Activated CD4-positive, alpha-beta T cell treated with anti-CD3 and anti-CD28 coated beads, Interleukin-2, amount 50 U/mL, for 48 hours (primary cell): ENCODE measurements at places on chromosomes 16 and 17.

GRCh38 chr16:88013091-88013609 lies 61.9 kb downstream of the BANP start:
- no peak for DNase-seq

- DNase-seq, result no peak
Observed at GRCh38 chr17:79558091-79558900, 52.6 kb downstream of the RBFOX3 start.

GRCh38 chr17:19319771-19320505 lies 42.6 kb downstream of the B9D1 start:
- no peak for DNase-seq

DNA sequence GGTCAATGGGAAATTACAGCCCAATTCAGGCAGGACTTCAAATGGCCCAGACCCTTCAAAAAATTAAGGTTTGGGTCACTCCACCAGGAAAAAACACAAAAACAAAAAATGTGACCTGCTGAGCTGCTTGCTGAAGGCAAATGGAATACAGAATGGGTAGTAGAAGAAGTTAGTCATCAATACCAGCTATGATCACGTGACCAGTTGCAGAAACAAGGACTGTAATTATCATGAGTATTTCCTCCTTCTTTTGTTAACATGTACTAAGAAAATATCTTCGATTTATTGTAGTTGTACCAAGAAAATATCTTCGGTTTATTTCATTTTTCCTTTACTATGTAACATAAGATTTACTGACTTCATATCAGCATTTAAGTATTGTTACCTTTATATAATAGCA lies 1183.6 kb downstream of the CDH8 start:
- no peak for DNase-seq

- DNase-seq, result no peak
Observed at GRCh38 chr17:67751101-67752074, 33.7 kb downstream of the NOL11 start.

DNA sequence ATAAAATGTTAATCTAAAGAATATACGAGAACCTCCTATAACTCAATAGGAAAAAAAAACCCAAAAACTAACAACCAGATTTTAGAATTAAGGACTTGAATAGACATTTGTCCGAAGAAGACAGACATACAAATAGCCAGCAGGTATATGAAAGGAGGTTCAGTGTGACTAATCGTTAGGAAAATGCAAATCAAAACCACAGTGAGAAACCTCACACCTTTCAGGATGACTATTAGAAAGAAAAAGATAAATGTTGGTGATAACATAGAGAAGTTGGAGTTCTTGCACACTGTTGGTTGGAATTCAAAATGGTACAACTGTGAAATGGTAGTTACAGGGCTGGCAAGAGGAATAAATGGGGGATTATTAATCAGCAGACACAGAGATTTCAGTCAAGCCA lies 339.0 kb downstream of the TMEM114 start:
- DNase-seq, result no peak

DNA sequence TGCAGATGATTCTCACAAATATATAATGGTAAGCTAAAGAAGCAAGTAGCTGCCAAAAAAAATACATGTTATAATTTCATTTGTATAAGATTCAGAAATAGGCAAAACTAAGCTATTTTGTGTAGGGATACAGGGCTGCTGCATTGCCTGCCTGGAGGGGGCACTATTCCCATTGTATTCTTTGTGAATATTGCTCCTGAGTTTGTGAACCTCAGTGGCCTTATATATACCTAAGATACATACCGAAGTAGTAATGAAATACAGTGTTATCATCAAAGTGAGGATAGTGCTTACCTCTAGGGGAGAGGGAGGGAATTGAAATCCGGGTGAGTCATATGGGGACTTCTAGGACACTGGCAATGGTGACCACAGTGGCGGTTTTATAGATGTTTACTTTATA lies 53.5 kb downstream of the C17orf58 start:
- no peak for DNase-seq

DNA sequence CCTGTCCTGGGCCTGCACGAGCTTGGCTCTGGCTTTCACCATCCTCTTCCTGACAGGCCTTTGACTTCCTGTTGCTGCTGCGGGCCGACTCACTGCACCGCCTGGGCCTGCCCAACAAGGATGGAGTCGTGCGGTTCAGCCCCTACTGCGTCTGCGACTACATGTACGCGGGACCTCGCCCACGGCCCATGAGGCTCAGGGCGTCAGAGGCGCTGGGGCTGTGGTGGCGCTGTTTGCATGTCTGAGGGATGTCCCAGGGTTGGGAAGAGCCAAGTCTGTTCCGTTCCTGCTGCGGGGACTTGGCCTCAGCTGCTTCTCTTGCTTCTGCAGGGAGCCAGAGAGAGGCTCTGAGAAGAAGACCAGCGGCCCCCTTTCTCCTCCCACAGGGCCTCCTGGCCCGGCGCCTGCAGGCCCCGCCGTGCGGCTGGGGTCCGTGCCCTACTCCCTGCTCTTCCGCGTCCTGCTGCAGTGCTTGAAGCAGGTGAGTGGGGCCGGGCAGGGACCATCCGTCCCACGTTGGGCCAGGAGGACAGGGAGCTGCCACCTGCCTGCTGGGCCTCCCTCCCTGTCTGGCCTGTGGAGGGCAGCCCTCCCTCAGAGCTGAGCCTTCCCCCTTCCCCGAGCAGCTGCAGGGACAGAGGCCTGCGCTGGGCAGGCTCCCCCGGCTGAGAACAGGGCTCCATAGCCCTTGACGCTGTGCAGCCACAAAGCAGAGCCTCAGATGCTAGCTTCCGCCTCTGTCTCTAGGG lies 23.8 kb downstream of the TSC2 start:
- no peak for DNase-seq

- DNase-seq, result peak; percentile 45
Observed at GRCh38 chr17:42669977-42670788, 6.6 kb downstream of the PLEKHH3 start.

DNA sequence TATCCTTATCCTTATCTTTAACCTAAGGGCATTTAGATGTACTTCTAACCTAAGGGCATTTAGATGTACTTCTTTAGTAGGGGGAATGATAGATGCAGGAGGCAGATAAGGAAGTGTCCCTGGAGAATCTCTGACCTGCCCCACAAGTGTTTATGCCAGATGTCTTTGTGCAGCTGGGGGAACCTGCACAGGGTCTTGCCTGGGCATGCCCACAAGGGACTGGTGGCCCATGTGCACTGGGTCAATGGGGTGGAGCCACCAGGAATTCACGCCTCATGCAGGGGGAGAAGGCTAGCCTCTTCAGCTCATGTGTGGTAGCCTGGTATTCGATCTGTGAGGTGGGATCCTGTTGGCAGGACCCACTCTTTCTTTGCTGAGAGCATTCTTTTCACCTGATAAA lies 38.0 kb downstream of the CA10 start:
- no peak for DNase-seq

DNA sequence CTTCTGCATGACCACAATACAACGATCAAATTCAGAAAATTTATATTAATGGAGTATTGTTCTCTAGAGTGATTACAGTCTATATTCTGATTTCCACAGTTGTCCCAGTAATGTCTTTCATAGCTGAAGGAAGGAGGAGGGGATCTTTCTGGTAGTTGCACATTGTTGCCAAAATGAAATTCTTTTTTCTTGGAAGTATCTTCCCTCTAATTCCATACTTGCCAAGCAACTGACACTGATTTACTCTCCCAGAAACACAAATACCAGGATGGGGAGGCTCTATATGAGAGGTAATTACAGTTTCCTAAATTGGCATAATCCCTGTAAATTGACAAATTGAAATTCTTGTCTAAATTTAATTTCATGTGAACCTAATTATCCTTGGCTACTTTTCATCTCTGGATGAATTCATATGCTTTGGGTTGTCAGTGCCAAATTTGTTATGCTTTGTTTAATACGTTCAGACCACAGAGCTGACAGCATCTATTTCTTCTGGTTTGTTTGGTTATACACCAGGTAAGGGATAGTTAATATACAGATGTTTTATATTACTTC lies 30.0 kb downstream of the NOL11 start:
- no peak for DNase-seq

DNA sequence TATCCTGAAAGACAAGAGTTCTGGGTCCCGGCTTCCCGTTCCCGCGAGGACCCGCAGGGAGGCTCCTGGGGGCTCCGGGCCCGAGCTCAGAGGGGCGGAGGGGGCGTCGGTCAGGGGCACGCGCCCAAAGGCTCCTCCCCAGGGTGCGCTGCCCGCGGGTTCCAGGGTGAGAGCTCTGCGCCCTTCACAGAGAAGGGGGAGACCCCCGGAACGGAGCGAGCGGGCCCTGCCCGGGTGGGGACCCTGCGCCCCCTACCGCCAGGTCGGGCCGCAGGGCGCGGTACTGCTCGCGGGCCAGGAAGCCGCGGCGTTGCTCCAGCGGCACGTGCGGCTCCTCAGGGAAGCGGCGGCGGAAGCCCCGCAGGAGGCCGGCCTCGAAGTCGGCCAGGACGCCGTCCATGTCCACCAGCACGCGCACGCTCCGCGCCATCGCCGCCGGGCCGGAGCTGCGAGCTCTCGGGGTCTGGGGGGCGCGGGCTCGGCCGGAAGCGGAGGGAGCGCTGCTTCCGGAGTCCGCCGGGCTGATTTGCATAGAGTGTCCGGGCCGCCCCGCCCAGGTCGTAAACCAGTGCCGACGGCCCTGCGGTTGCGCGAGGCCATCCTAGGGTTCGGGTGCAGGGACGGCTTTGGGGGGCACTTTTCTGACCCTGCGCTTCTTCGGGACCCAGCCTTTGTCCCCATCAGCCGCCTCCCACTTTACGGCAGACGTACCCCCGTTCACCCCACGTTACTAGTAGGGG lies at the start of gene NT5C:
Gene NT5C, minus strand, starts transcription at position 465 of the 740 bp plus-strand sequence. Its CDS starts 35 bp downstream, at position 430.
- DNase-seq, result peak; percentile 84

DNA sequence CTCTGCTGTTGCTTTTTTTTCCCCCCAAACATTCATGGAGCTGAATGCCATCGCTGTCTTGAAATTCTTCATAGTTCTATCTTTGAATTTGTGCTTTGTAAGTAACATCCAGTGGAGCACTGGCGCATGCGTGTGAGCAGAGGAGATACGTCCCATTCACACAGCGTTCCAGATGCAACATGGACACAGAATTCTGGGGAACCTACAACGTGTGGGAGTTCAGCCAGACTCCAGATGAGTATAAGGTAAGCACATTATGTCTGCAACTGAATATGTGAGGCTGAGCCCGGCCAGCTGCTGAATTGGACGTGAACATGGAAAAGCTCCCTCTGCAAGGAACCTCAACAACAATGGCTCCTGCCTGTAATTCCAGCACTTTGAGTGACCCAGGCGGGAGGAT lies 4.3 kb upstream of the ATP1B2 start:
- DNase-seq, result no peak

- DNase-seq, result no peak
Observed at GRCh38 chr16:53528797-53529196, 25.8 kb upstream of the AKTIP start.

GRCh38 chr16:77289331-77289809 lies 90.2 kb downstream of the SYCE1L start:
- no peak for DNase-seq

- no peak for DNase-seq
Observed at GRCh38 chr16:84577034-84577803, 40.7 kb downstream of the COTL1 start.
